GM23248 (cell line): ENCODE measurements at places on chromosomes 2 and 18. TPM values are rescaled to one million over a fixed set of nuclear protein-coding genes. Genes with fewer than 3 reads are reported as not detected.
A peak's percentile ranks its signal among the peaks of the same experiment; 100 is the strongest.

The ZNF396 gene
- 0.13 and 0.86 TPM in 2 replicates for total RNA-seq

The LINC00305 gene
- total RNA-seq, result not detected in 2 replicates

The PLCL1 gene
- 2.3 TPM in 2 replicates for total RNA-seq

The ASB18 gene
- not detected in 2 replicates for total RNA-seq

The FSHR gene
- total RNA-seq, result not detected in 2 replicates

GRCh38 chr2:109131777-109132176 is 2.8 kb downstream of the SH3RF3 start:
- DNase-seq, result no peak

GRCh38 chr2:145740302-145740701 is 1220.4 kb upstream of the ZEB2 start:
- peak; percentile 44 for DNase-seq

DNA sequence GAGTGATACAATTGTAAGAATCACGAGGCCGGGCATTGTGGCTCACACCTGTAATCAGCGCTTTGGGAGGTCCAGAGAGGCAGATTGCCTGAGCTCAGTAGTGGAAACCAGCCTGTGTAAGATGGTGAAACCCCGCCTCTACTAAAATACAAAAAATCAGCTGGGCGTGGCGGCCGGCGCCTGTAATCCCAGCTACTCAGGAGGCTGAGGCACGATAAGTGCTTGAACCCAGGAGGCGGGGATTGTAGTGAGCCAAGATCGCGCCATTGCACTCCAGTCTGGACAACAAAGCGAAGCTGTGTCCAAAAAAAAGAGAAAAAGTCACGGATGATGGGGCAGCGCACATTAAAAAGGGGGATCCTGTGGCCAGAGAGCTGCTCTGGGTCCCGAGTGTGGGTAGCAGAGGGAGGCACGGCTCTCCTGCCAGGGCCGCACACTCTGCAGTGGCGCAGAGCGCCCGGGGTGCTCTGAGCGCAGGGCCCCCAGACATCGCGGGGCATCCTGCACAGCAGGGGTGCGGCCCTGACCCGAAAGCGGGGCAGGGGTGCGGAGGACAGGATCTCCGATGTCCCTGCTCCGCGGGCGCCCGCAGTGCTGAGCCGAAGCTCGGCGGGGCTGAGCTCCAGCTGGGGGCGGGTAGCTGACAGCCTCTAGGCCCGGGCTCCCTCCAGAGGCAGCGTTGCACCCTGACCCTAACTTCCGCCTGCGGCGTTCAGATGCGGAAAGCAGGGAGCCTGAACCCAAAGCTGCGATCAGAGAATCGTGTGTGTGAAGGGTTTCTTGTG is 30.4 kb upstream of the RAB6D start:
- peak; percentile 30 for DNase-seq

GRCh38 chr2:48844417-48845155 is 89.1 kb upstream of the LHCGR start:
- peak; percentile 64 for DNase-seq

DNA sequence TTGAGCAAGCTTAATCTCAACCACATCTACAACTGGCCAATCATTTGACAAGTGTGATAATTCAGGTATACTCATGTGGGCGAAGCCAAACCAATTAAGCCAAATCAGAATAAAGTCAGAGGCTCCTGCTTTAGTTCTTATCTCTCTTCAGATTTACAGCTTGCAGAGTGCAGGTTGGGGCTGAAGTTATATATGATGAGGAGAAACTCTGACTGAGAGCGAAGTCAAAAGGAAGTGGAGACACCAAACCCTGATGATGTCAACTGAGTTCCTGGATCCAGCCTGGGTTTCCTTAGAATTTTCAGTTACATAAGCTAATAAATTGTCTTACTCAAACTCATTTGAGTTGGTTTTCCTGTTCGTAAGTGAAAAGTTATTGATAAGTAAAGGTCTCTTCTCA is 73.9 kb downstream of the ASXL2 start:
- DNase-seq, result no peak

- no peak for DNase-seq
These were observed 31.0 kb upstream of the EPB41L3 start for GRCh38 chr18:5574843-5575242.

- no peak for DNase-seq
These were observed 56.4 kb upstream of the ODC1 start for GRCh38 chr2:10504370-10504993.

- no peak for DNase-seq
These were observed 30.5 kb downstream of the DNMT3A start for GRCh38 chr2:25310965-25311864.

GRCh38 chr2:165428926-165429325 is 40.6 kb upstream of the CSRNP3 start:
- DNase-seq, result peak; percentile 70

GRCh38 chr2:235937087-235937486 is 231.1 kb downstream of the GBX2 start:
- DNase-seq, result no peak

DNA sequence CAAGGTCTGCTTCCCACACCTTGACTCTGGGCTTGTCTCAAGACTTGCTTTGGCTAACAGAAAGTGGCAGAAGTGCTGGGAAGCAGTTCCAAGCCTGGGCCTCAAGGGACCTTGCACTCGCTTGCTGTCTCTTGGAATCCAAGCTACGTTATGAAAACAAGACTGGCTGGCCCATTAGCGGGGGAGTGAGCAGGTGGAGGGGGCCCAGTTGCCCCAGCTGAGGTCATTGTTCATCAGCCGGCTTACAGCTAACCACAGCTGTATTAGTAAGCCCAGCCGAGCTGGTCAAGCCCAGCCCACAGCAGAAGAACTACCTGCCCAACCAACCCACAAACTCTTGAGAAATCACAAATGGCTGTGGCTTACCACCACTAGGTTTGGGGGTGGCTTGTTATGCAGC is 63.1 kb downstream of the MARCO start:
- peak; percentile 9 for DNase-seq

DNA sequence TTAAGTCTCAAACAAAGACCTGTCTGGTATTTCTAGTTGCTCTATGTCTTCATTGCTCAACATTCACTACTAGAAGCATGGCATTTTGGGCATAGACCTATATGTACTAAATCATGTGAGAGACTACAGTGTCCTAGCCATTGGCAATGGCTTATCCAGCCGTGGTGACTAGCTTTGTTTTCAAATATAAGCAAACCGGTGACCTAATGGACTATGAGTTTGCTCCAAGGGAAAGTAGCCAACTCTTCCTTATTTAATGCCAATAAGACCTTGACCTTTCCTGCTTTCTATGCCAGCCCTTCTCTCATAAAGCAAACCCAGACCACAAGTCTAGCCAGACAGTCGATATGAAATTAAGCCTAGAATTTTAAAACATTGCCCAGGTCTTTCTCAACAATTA is 113.7 kb upstream of the CREB1 start:
- peak; percentile 37 for DNase-seq

DNA sequence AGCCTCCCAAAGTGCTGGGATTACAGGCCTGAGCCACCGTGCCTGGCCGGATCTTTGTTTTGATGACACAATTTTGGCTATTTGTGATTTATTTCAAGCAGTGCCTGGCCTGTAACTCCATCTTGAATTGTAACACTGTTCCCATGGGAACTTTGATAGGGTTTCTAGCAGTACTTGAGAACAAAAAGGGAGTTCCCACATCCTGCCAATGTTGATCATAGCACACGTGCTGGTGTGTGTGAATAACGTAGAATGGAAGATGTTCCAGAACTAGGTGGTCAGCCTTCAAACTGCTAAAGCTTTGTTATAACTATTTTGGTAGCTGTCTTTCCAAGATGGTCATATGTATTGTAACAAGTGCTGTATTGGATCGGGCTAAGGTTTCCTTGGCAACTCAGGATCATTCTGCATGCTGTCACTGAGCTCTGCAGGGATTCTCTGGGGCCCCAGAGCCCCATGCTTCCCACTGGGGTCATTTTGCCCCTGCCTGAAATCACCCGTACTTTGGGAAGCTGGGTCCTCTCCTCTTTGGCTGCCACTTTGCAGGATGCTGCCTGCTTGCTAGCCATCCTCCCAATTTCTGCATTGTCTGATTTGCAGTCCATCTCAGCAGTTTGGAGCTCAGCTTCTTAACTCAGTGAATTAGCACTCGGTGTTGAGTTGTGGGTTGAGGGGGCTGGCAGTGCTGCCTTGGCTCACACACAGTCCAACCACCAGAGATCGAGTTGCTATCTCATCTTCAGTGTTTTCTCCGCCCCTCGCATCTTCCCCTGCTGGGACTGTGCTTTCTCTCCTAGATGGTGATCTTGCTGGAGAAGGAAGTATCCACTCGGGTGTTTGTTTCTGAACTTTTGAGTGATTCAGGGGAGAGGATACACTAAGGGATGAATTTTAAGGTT is 26.8 kb downstream of the SH3RF3 start:
- DNase-seq, result peak; percentile 15

GRCh38 chr2:236307641-236308040 is 43.4 kb upstream of the ASB18 start:
- no peak for DNase-seq

GRCh38 chr2:20647211-20647610 is 3.7 kb downstream of the HS1BP3 start:
- no peak for DNase-seq

DNA sequence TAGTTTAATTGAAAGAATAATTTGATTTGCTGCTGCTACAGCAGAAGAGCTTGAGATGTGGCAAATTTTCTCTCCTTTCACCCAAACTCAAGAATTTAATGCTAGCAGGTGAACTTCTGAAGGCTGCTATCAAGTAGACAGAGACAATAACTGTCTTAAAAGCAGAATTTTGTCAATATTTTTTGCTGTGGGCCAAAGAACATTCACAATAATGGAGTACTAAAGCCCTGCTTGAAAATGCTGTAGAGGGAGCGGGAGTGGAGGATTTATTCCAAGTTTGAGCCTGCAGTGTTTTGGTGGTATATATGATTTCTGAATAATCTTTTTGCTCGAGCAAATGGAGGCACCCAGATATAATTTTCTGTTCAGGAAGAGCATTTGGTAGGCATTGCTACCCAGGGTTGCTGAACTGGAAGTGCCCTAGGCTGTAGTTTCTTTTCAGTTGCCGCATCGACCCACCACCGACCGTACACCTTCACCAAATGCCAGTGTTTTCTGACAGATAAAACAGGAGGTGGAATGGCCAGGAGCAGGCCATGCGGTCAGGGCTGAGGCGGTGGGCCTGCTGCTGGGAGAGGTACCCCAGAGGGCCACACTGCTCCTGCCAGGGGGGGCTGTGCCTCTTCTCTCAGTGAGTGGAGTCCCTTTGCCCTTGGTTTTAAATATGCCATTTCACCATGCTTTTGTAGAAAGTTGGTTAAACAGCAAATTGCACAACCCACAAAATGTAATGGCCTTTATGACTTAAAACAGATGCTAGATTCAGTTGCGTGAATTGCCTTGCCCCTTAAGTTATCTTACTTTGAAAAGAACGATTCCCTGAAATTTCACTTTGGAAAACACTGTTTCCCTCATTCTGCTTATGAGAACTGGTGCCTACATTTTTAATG is 36.4 kb downstream of the TSHZ1 start:
- DNase-seq, result peak; percentile 73
